HCT116 (cell line): ENCODE measurements at places on chromosomes 12 and 14.

- no peak for DNase-seq
Measured at GRCh38 chr12:24045816-24046257, 96.4 kb upstream of the SOX5 start.

DNA sequence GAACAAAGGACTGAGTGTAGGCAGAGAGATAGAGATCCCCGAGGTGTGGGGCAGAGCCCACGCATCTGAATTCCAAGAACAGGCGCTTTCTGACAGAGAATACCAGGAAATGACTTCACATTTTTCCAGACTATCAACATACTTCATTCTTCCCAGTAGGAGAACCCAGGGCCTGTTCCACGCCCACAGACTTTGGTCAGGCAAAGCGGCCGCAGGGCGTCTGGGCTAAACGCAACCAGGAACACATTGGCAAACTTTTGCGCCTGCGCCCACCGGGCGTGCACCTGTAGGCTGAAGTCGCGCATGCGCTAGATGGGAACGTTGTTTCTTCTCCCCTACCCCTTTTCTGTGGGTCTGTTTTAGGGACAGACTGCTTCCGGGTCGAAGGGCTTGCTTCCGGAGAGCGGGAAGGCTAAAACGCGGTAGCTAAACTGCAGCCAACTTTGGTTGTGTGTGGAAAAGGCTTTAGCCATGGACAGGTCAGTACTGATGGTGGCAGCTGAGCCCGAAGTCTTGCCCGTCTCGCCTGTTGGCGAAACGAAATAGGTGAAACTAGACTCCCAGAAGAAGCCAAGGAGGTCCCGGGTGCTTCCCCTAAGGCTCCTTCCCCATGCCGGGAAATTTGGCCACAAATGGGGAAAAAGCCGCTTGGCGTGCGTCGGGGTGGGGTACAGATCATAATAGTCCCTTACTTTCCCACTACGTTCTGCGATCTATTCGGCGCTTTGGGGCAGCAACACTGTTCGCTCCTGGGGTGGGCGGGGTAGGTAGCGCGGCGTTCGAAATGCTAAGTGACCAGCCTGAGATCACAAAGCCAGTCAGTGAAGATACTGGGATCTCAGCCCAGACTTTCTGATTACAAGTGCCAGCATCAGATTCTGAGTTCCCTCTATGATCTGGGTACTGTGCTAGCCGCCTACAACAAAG, at the start of gene NUP107:
Gene NUP107 (plus strand): TSS at position 384 of the 927 bp plus-strand sequence. CDS start 88 bp downstream, at position 472.
- DNase-seq = peak; percentile 97

- DNase-seq = no peak
Measured at GRCh38 chr12:117124421-117125271, 25.4 kb upstream of the TESC start.

DNA sequence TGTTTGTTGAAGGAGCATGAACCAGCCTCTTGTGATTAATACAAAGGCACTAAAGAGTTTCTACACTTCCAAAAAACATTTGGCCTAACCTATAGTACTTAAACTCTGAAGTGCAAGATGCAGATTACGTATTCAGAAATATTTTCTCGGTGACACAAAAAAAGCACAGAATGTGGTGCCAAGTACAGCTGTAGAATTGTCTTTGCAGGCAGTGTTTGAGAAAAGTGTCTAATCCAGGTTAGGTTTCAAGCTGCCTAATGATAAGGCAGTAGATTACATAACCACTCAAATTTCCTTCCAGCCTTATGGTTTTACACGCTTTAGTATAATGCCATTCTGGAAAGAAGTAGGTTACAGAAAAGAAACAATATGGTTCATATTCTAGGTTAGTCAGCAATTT, 205.2 kb downstream of the KLHL28 start:
- no peak for DNase-seq

- DNase-seq = no peak
Measured at GRCh38 chr14:91244501-91244901, at the start of gene GPR68. GPR68 (minus strand) TSS chr14:91244704; CDS start chr14:91235050, 9,654 bp downstream.

DNA sequence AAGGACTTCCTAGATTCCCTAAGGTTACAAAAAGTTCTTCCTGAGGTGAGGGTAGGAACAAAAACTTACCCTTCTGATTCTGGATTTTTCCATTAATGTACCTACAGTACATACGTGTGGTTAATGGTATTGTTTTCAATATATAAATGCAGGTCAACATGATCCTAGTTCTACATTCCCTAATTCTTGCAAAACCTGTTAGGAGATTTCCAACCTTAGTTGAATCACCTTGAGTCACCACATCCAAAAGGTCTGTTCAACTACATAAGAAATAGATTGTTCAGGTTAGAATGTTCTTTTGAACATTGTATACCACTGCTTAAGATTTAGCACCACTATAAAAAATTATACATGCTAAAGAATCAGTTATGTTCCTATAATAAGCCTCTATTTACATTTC, 118.9 kb downstream of the GARIN6 start:
- DNase-seq = no peak

DNA sequence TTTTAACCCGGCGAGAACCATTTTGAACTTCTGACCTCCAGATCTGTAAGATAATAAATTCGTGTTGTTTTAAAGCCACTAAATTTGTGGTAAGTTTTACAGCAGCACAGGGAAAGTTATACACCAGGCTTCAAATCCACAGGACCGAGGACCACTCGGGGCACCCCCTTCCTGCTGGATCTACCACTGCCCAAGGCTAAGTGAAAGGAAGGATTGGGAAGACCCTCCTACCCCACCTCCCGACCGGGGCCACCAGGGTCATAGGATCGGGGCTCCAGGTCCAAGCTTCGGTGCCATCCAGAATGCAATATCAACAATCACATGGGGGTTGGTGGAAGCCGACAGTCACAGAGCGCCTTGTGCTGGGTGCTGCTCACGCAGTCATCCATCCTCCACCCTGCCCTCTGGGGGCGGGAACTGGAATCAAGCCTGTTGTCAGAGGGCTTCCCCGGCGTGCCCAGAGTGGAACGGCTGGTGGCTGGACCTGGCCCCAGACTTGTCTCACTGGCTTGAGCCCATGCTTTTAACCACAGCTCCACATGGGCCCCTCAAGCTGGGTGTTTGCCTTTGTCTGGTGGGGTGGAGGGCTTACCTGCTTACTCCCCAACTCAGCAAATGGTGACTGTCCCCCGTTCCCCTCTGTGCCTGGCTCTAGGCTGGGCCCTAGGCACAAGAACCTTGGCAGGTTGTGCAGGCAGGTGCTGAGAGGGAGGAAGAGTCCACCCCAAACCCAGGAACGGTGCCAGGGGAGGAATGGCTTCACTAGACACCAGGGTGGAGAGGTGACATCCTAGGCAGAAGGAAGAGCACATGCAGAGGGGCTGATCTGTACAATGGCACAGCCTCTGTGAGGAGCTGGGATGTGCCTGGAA, 180.3 kb upstream of the RTL1 start:
- peak; percentile 46 for DNase-seq

GRCh38 chr12:125194163-125194773, 129.0 kb downstream of the AACS start:
- DNase-seq = no peak

- DNase-seq = peak; percentile 81
Measured at GRCh38 chr12:85076688-85077430, 40.7 kb downstream of the LRRIQ1 start.

DNA sequence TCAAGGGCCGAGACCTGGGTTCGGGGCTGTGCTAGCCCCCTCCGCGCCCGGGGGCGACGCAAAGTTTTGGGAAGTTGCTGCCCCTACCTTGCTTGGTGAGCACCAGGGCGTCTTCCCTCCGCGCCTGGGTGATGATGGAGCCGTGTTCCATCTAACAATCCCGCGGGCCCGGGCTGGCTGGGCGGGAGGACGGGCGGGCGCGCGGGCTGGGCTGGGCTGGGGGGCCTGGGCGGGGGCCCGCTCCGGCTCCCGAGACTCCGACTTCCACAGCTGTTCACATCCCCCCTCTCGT, 298 bp downstream of the CTDSP2 start:
- DNase-seq = no peak
